ENCODE measurements at places on chromosomes 1 and 21.
A peak's percentile ranks its signal among the peaks of the same experiment; 100 is the strongest.

- no peak for DNase-seq
These were observed 45.2 kb downstream of the GALNT2 start for GRCh38 chr1:230112131-230112701.

GRCh38 chr1:57307392-57308170 lies 116.3 kb downstream of the DAB1 start:
- DNase-seq: peak; percentile 69

DNA sequence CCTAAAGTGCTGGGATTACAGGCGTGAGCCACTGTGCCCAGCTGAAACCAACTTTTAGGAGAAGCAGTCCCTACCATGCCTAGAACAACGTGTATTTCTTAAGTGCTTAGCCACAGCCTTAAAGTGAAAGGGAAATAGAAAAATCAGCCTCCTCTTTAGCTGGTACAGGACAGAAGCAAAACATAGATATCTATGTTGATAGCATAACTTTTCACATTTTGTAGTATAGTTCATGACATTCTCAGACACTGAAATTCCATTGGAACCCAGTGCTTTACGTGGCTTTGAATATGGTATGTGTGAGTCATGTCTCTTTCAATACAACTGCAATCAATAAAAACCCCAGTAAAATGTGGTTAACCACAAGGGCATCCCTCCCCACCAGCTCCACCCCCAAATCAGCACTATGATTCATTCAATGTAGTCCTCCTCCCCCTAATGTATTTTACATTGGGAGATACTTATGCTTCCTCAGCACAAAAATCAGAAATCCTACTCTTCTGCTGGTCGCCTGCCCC lies 32.1 kb downstream of the TGFB2 start:
- no peak for DNase-seq

DNA sequence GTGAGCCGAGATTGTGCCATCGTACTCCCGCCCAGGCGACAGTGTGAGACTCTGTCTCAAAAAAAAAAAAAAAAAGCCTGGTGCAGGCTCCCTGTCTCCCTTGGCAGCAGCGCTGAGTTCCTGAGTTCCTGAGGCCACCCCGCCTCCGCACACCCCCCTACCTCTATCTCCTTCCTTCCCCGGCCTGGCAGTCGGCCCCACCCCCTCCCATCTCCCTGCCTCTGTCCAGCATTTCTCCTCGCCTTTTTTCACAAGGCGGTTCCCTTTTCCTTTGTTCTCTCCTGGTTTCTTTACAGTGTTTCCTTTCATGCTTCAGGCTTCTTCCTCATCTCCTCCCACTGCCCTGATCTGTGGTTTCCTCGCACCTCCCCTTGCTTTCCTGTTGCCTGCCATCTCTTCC lies 2.7 kb downstream of the RORC start:
- DNase-seq: peak; percentile 60

- DNase-seq: no peak
These were observed 871 bp downstream of the PLA2G2F start for GRCh38 chr1:20139776-20140612.

- no peak for DNase-seq
These were observed 574.1 kb downstream of the LMO4 start for GRCh38 chr1:87902830-87903229.

Data from WTC11 (cell line).